ENCODE measurements at places on chromosomes 3 and 15.

DNA sequence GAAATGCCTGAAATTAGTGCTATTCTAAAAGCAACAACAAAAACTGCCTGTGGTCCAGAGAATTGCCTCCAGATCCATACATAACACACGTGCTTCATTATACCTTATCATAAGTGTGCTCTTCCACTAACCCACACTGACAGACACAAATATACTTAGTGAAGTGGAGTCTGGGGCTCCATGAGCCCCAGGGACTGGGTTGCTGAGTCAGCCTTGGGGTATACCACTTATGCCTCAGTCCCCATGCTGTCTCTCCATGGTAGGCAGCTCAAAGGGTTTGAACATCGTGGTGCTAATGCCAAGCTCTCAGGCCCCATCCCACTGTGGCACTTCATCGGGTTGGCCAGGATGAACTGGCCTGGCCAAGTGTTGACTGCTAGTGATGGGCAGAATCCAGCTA lies 10.8 kb downstream of the ZDHHC3 start:
- H3K4me1 ChIP-seq = peaks cover 13% of the 10 kb centered on the region
- no peaks in the 10 kb centered on the region for H3K27me3 ChIP-seq
- no peak for DNase-seq

GRCh38 chr15:70720228-70721016 lies 42.9 kb downstream of the UACA start:
- no peak overlapping the region for H3K27ac ChIP-seq
- peaks cover 12% of the 10 kb centered on the region for H3K4me1 ChIP-seq
- H3K4me3 ChIP-seq = no peak overlapping the region
- H3K27me3 ChIP-seq = no peaks in the 10 kb centered on the region
- H3K36me3 ChIP-seq = peaks cover 4% of the 10 kb centered on the region

GRCh38 chr3:189842681-189843602 lies 211.8 kb downstream of the TP63 start:
- H3K27me3 ChIP-seq = no peaks in the 10 kb centered on the region
- H3K4me1 ChIP-seq = no peaks in the 10 kb centered on the region
- no peak overlapping the region for H3K4me3 ChIP-seq
- H3K36me3 ChIP-seq = no peaks in the 10 kb centered on the region
- DNase-seq = no peak

GRCh38 chr3:40858364-40859115 lies 333.8 kb downstream of the ZNF621 start:
- H3K4me3 ChIP-seq = no peak overlapping the region
- H3K4me1 ChIP-seq = no peaks in the 10 kb centered on the region
- no peak for DNase-seq
- H3K27ac ChIP-seq = no peak overlapping the region
- no peaks in the 10 kb centered on the region for H3K27me3 ChIP-seq

Measured in SJSA1 (cell line).